ENCODE measurements at places on chromosomes 4 and X.

GRCh38 chr4:47010347-47010911 is 17.0 kb upstream of the GABRA4 start:
- no peak for DNase-seq

GRCh38 chr4:152690706-152691651 is 11.2 kb upstream of the TMEM154 start:
- DNase-seq, result no peak

- peak; percentile 60 for DNase-seq
Measured at GRCh38 chrX:9310616-9311015, 154.2 kb upstream of the TBL1X start.

DNA sequence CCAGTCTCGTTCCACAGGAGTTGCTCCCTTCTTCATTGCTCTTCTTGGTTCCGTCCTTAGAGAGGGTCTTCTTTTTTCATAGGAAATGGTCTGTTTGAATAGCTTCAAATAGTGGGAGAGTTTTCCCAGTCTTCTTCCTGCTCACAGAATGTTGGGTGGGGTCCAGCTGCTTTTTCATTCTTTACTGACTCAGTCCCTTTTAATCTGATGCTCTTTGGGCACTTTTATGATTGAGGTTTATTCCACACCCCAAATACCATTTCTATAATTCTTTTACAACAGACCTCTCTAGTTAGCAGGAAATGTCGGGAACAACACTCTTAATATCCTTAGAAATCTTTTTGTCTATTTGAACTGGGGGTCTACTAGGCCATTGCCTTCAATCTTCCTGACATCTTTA is 239.5 kb downstream of the PRDM5 start:
- peak; percentile 33 for DNase-seq

DNA sequence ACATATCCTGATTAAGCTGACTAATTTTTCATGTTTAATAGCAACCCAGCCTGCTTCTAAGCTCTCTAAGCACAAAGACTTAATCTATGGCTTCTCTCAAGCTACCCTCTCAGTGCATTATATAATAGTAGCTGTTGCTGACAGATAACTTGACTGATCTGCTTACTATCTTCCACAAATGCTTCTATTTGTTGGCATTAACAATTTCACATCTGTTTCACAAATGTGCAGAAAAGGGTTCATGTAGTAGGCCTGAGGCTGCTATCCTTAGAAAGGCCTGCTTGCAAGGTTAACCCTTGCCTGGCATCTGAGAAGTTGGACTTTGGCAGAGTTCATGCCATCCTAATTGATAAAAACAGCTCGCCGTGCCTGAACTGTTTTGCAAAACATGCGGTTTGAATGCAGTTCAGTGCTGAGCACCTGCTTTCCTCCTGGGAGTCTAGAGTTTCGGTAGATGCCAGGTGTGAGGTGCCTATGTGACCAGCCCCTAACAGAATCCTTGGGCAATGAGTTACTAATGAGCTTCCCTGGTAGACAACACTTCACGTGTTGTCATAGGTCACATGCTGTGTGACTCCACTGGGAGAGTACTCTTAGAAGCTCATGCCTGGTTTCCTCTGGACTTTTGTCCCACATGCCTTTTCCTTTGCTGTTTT is 68.4 kb downstream of the NSG1 start:
- no peak for DNase-seq

- DNase-seq, result no peak
Measured at GRCh38 chrX:115616943-115617563, 56.1 kb downstream of the PLS3 start.

DNA sequence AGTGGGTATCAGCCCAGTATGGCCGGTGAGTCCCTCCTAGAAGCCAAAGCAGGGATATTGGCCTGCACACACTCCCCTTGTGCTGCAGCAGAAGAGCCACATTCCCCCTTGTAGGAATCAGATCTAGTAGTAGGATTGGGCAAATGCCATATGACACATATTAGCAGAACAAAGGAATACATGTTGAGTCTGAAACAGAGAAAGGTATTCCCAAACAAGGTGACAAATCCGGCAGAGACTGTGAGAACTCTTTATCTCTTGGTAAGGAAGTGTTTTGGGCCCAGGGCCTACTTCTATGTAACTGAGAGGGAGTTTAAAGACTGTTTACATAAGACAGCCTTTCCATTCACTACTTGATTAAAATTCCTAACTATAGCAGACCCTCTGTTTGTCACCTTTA is 1382.0 kb downstream of the FAM133A start:
- no peak for DNase-seq

GRCh38 chr4:128241425-128241913 is 46.1 kb downstream of the PGRMC2 start:
- DNase-seq, result peak; percentile 96

DNA sequence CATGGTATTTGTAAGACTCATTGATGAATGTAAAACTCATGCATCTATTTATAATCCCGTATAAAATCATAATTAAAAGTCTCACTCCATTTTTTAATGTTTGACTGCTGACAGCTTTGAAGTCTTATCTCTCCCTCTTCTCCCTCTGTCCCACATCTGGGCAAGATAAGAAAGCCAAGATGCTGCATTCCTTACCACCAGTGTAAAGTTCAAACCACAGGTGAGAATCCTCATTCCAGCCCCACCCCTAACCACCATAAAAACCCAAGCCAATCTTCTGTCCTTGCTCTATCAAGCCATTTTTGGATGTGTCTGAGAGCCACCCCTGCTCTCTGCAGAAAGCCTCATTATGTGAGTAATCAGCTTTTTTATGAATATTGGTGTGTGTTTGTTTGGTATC is 59.3 kb upstream of the MAGED1 start:
- DNase-seq, result no peak

- DNase-seq, result no peak
Measured at GRCh38 chr4:154911097-154911496, 130.0 kb downstream of the RBM46 start.

GRCh38 chrX:17375637-17376430 is 834 bp downstream of the NHS start:
- no peak for DNase-seq

DNA sequence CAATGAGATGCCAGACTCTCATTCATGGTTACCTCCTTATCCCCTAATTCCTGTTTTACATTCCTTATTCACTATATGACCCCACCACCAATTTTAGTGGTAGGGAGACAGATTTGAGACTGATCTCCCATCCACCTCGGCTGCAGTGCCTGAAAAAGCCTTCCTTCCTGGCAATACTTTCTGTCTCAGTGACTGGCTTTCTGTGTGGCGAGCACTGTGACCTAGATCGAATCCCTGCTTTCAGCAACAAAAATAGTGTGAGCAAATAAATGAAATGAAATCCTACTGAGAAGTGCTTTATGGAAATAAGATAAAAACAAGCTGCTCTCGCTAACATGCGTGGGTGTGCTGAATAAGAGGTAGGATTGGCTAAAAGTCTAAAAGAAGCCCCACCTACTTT is 165.3 kb downstream of the GPM6A start:
- DNase-seq, result no peak

DNA sequence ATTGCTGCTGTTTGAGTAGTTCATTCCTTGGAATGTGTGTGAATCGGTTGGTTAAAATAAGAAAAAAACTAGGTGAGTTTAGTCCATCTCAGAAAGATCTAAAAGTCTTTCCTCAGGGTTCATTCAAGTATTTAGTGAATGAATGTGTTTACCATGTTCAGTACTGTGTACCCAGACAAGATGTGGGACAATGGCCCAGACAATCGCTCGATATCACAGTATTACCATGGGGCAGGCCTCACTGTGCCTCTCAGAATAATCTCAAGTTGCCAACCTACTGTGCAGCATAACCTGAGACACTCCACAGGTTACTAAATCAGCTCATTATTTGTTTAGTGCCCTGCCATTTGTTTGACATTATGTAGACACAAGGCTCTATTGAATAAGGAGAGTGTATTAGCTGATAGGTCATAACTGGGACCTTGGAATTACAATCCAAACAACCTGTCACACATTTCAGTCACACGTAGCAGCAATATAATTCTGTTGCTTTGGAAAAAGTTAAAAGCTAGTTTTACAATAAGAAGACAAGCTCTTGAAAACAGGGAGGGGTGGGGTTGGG is 24.9 kb upstream of the AMOT start:
- no peak for DNase-seq

- DNase-seq, result no peak
Measured at GRCh38 chrX:109619771-109620170, 5.2 kb downstream of the KCNE5 start.

DNA sequence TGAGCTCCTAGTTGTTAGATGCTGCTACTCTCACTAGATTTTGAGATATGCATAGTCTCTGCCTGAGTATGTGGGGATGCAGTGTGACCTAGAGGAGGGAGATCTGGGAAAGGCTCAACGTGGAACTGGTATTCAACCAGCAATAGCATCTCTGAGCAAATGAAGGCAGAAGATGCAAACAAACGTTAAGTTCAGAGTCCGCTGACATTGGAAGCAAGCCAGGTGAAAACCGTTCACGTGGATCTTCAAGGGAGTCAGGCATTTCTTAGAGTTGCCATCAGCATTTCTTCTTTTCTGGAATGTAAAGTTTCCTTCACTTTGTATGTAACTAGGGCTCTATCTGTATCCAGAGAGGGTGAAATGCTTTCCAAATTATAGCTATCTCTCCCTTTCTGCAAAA is 59.9 kb downstream of the C4orf51 start:
- no peak for DNase-seq

GRCh38 chrX:48475296-48475695 is 703 bp upstream of the FTSJ1 start:
- no peak for DNase-seq

GRCh38 chrX:431056-431455 is 44.3 kb upstream of the PPP2R3B start:
- DNase-seq, result no peak

- no peak for DNase-seq
Measured at GRCh38 chr4:186701273-186701672, 22.4 kb downstream of the FAT1 start.

DNA sequence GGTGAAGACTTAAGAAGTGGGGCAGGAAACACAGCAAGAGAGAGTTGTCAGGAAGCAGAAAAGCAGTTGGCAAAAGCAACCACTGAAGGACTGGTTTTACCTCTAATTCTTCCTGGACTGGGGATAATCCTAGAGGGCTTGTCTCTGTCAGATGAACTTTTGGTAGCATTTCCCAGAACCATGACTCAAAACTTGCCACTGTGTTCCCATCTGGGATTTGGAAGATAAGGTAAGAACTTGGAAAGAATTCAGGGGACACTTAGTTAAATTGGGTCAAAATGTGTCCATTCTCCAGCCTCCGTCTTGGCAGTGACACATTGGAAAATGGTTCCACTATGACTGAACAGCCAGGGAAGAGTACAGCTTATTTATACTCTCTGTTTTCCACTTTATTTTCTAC is 55.7 kb downstream of the CD38 start:
- DNase-seq, result no peak

- DNase-seq, result no peak
Measured at GRCh38 chrX:123906557-123907316, 46.9 kb downstream of the XIAP start.

- DNase-seq, result no peak
Measured at GRCh38 chrX:152915541-152916241, 17.8 kb downstream of the ZNF185 start.

- no peak for DNase-seq
Measured at GRCh38 chrX:23756165-23756564, 13.1 kb upstream of the ACOT9 start.

- DNase-seq, result no peak
Measured at GRCh38 chr4:62135565-62136156, 935.5 kb downstream of the ADGRL3 start.

- no peak for DNase-seq
Measured at GRCh38 chr4:52841682-52842456, 20.2 kb upstream of the RASL11B start.

- no peak for DNase-seq
Measured at GRCh38 chrX:43964936-43965335, 8.3 kb downstream of the NDP start.

GRCh38 chr4:54661686-54662085 is 3.9 kb downstream of the KIT start:
- DNase-seq, result peak; percentile 95

All from GM04503 (cell line).